ENCODE measurements at places on chromosomes 16 and 17.

- DNase-seq: no peak
These were observed 22.3 kb upstream of the HLF start for GRCh38 chr17:55242476-55242875.

DNA sequence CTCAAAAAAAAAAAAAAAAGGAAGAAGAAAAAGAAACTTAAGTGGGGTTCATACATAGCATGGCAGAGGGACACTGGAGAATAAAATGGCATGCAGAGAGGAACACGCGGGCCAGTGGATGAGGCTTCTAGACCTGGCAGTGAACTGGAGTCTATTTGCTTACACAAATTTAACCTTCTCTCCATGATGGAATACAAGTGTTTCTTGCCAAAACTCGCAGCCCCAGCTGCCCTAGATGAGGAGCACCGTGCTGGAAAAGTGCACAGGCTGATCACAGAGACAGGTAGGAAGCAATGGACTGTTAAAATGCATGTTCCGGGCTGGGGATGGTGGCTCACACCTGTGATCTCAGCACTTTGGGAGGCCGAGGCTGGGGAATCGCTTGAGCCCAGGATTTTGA, 9.3 kb downstream of the SSTR2 start:
- no peak for DNase-seq

- no peak for DNase-seq
These were observed 2.2 kb downstream of the KCNH6 start for GRCh38 chr17:63525190-63525946.

DNA sequence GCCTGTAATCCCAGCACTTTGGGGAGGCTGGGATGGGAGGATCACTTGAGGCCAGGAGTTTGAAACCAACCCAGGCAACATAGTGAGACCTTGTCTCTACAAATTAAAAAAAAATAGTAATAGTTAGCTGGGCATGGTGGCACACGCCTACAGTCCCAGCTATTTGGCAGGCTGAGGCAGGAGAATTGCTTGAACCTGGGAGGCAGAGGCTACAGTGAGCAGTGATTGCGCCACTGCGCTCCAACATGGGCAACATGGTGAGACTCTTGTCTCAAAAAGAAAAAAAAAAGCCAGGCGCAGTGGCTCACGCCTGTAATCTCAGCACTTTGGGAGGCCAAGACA, 56.9 kb upstream of the MRTFB start:
- DNase-seq: no peak

DNA sequence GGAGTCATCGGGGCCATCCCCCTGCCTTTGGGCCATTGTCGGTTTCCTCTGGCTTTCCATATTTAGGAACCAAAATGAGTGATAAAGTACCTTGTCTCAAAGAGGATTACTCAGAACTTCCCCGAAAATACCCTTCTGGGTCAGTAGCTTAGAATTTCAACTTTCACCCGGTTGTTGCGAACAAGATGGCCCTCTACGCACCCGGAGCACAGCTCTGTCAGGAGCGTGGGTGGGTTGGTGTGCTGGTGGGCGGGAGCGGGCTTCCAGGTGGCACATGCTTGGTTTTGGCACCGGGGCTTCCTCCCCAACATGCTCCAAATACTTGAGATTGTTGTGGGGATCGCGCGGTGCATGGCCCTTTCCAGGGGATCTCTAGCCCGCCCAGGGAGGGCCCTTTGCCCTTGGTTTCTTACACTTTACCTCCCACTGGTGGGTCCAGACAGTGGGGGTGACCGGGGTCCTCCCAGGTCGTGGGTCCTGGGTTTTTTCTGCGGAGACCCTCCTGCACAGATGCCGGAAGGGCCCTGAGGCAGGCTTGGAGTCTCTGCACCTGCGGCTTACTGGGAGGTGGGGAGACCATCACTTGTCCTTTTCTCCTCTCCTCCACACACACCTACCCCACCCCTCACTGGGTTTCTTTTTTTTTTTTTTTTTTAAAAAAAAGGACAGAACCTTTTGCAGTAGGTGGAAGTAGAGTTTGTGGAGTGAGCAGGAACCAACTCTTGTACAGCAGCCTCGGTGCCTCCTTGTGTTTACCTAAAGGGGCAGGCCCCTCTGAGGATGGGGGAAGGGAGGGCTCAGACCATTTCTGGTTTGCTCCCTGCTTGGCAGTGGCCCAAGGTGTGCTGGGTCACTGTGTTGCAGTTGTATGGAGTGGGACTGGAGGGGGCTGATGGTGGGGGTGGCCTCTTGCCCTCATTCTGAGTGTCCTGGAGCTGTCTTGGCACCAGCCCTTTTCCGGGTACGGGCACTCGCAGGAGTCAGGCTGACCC, 142.1 kb downstream of the SEC14L1 start:
- peak; percentile 40 for DNase-seq

Measured in kidney glomerular epithelial cell (primary cell).